HepG2 (cell line): ENCODE measurements at places on chromosomes 1 and 21. TPM values are rescaled to one million over a fixed set of nuclear protein-coding genes. Genes with fewer than 3 reads are reported as not detected.

DNA sequence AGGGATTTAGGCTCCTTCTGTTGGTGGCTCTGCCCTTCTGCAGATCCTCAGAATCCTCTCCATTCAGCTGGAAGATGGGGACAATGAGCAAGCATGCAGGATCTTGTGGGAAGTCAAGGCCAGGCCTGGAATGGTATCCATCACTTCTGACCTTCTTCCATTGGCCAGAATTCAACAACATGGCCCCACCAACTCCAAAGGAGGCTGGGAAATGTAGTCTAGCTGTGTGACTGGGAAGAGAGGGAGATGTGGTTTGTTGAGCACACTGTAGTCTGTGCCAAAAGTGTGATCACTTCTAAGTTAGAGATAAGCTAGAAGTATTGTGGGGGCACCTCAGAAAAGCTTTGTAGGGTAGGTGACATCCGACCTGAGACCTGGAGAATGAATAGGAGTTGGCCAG lies 60.4 kb upstream of the WNT4 start:
- DNase-seq: no peak

ADGRL2 gene
- total RNA-seq: 14.5 and 15.3 TPM in 2 replicates

DNA sequence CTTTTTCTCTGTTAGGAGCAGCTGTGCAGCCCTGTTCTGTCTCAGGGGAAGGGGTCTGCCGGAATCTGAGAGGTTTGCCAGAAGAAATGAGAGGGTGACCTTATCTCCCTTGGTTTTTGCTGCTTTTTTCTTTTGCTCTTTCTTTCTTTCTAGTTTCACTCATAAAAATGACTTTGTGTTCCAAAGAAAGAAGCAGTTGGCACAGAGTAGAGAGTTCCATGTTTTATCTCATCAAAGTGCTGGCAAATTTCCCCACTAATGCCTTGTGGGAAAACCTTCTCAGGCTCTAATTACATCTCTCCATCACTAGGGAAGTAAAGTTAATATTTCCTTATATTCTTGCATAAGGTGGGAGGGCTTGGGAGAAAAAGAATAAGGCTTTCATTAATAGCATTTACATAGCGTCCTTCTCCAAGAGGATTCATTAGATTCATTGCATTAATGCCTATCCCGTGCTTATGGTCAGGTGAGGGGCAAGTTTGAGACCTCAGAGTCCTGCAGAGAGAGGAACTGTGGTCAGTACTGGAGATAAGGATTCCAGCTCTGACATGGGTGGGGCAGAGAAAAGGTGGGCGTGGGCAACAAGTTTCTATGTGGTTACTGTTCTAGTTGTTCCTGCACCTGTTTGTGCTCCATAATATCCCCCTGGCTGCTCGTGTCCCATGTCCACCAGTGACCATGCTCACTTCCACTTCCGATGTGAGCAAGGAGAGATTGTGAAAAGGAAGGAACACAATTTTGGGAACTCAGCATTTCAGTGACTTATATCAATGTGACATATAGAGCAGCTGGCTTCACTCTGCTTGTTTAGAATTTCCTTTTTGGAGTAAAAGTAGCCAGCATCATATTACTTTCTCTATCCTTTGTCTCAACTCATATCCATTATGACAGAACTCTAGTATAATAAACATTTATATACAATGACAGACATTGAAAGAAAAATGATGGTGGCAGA lies 79.5 kb downstream of the DISC1 start:
- DNase-seq: no peak

DNA sequence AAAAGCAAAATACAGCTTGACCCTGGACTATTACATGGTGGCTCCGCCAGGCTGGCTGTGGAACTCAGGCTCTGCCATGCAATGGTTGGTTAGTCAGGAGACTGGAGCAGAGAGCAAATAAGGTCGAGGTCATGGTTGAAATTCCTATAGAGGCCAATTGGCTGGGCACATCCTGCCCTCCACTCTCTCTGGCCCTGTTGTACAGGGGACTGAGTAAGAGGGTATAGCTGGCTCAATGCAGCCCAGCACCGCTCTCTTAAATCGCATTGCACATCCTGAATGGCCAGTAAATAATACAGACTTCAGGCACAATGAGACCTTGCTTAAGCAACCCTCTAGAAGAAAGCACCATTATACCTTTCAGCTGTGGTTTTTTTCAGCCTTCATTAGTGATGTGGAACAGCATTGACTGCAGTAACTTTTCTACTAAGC lies 59.3 kb upstream of the PPP2R5A start:
- peak; percentile 78 for DNase-seq

MTX1 gene
- total RNA-seq: 64.5 and 71.5 TPM in 2 replicates

SELP gene
- total RNA-seq: not detected in 2 replicates

EPHB2 gene
- total RNA-seq: 0.11 TPM in 1 of 2 replicates, not detected in the other

GRCh38 chr21:29501451-29501850 lies 202.7 kb downstream of the BACH1 start:
- DNase-seq: no peak

- peak; percentile 20 for DNase-seq
Measured at GRCh38 chr1:17984583-17984982, 123.0 kb upstream of the IGSF21 start.

AKNAD1 gene
- not detected in 2 replicates for total RNA-seq

- no peak for DNase-seq
Measured at GRCh38 chr1:196677781-196678509, 26.1 kb downstream of the CFH start.

FCGR2B gene
- not detected in 2 replicates for total RNA-seq

RYR2 gene
- total RNA-seq: not detected in 2 replicates

- DNase-seq: no peak
Measured at GRCh38 chr1:221045842-221046831, 166.9 kb downstream of the HLX start.

DNA sequence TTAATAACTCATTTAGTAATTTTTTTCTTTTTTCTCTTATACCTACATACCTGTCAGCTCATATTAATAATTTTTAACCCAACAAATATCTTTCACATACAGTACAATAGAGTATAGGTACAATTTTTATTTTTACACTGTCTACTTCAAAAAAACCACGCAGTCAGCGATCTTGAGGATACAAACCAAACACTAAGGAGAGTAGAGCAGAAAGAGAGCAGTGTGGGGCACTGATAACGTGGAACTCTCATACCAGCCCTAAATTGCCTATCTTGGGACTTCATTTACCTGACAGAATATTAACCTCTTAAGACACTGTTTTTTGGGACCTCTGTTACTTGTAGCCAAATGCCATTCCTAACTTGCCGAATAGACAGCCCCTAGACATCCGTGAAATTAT lies 5.5 kb downstream of the TRMT1L start:
- DNase-seq: no peak

DNA sequence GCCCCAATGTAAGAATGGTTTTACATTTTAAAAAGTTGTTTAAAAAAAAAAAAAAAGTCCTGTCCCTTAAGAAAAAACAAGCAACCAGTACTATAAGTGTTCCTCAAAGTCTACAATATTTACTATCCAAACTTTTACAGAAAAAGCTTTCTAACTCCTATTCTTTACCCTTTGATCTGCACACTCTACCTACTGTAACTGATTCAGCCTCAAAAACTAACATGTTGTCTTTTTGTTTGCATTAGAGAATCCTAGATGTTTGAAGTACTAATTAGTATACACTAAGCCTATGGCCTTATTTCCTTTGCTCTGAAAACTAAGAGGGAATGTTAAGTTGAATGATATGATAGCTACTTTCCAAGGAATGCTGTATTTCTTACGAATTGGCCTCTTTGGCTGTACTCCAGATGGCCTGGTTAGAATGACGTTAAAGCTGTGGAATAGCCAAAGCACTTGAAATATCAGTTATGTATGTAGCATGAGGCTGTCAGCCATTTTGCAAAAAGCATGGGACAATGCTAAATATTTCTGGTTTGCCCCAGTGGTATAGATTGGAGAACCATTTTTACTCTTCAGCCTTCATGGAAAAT lies 234.8 kb downstream of the GPR52 start:
- peak; percentile 53 for DNase-seq
